ENCODE measurements at places on chromosomes 1 and 21.
A peak's percentile ranks its signal among the peaks of the same experiment; 100 is the strongest.

DNA sequence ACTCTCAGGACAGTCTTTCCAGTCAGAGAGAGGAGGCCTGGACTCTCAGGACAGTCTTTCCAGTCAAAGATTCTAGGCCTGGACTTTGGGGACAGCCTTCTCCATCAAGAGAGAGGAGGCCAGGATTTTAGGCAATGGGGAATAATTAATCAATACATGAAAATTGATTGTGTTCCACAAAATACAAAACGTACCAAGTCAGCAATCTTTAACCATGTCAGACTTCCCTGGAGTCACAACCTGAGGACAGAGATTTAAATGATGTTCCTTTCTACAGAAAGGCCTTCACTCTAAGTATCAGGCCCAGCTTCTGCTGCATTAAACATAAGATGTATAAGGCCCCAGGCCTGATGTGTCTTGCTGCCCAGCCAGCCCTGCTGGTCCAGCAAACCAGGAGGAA lies 27.0 kb upstream of the GPR157 start:
- no peak for DNase-seq

- DNase-seq: no peak
Measured at GRCh38 chr1:13469343-13469742, 44.5 kb downstream of the LRRC38 start.

DNA sequence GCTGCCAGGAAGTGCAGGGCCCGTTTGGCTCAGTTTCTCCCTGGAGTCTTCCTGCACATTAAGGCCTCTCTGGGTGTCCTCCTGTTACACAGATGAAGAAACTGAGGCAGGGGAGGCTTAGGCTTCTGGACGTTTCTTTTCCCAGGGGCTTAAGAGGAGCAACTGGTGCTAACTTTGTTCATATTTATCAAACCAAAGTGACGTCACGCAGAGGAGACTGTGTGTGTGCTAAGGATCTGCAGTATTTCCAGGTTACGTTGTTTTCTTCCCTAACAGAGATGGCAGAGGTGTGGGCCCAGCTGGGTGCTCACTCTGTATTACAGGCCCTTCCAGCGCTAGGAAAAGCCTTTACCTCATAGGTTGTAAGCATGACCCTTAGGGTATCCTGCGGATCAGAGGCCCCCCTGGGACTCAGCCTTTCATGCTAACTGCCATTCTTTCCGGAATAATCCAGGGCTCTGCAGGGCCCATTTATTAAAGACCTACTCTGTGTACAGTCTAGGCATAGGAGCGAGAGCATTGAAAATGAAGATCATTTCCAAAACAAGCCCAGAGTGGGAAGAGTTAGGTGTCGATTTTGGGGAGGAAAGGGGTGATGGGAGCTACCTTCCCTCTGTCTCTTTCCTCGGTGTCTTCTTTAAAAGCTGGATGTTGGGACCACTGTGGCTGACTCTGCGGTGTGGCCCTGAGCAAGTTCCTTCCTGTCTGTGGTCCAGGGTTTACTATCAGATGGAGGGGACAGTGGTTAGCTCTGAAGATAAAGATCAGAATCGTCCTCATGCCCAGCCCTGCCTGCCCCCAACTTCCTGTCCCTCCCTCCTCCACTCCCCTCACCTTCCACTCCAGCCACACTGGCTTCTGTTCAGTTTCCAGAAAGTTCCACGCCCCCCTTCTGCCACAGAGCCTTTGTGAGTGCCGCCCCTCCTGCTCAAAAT lies 4.6 kb downstream of the AGTRAP start:
- no peak for DNase-seq

- DNase-seq: no peak
Measured at GRCh38 chr1:21246905-21247642, 43.2 kb downstream of the ECE1 start.

DNA sequence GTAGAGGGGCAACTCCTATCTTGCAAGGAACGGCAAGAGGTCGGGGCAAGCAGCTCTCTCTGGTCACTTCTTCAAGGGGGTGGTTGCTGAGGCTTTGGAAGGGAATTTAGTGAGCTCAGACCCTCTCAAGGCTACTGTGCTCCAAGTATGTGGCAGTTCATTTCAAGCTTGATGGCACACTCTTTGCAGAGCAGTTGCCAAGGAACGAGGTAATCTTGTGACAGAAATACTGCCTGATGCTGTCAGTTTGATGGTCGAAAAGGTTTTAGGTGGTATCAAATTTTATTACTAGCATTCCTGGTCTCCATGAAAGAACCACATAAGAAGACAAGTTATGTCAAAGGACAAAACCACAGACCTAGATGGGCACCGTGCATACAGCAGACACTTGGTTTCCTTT lies 13.1 kb downstream of the CFAP298 start:
- DNase-seq: no peak

GRCh38 chr21:32613436-32614043 lies 1.4 kb upstream of the CFAP298 start:
- DNase-seq: no peak

GRCh38 chr1:56477164-56478111 lies 101.9 kb downstream of the PLPP3 start:
- DNase-seq: peak; percentile 13

DNA sequence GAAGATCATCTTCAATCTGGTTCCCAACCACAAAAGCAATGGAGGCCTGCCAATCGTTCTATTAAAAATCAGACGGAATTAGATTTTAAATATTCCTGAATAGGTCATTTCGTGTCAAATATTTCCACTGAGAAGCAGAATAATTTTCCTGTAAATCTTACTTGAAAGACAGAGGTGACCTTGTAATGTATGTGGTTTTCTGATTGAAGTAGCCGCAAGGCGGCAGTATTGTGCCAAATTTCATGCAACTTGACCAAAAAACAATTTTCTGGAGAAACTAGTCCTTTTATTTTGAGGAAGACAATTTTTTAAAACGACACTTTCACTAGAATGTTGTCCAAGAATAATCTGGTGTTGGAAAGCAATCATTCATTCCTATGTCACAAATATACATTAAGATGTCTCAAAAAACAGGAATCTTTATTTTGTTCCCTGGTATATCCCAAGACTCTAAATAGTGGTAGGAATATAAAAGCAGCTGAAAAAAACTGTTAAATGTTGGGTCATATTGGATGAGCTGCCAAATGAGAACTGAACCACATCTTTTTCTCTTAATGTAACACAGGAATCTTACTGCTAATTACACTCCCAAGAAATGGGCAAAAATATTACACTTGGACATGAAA lies 33.6 kb downstream of the SPAG17 start:
- DNase-seq: no peak

- no peak for DNase-seq
Measured at GRCh38 chr21:37462087-37462861, 95.7 kb downstream of the DYRK1A start.

DNA sequence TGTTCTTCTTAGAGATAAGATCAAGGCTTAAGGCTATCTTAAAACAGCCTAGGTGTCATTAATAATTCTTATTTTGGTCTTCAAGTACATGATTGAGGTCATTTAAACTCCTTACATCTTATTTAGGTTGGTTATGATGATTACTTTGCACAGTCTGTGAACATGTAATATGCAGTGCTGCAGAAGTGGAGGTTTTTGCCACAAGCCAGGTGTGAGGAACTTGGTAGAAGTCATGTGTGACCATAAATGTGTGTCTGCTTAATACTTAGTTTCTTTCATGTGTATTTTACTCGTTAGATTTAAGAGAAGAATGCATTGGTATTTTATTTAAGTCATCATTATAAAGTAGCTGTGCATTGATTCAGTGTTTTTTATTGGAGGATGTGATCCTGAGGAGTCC lies 10.1 kb downstream of the ATG4C start:
- DNase-seq: no peak

- DNase-seq: no peak
Measured at GRCh38 chr1:115506924-115507589, 134.7 kb upstream of the VANGL1 start.

DNA sequence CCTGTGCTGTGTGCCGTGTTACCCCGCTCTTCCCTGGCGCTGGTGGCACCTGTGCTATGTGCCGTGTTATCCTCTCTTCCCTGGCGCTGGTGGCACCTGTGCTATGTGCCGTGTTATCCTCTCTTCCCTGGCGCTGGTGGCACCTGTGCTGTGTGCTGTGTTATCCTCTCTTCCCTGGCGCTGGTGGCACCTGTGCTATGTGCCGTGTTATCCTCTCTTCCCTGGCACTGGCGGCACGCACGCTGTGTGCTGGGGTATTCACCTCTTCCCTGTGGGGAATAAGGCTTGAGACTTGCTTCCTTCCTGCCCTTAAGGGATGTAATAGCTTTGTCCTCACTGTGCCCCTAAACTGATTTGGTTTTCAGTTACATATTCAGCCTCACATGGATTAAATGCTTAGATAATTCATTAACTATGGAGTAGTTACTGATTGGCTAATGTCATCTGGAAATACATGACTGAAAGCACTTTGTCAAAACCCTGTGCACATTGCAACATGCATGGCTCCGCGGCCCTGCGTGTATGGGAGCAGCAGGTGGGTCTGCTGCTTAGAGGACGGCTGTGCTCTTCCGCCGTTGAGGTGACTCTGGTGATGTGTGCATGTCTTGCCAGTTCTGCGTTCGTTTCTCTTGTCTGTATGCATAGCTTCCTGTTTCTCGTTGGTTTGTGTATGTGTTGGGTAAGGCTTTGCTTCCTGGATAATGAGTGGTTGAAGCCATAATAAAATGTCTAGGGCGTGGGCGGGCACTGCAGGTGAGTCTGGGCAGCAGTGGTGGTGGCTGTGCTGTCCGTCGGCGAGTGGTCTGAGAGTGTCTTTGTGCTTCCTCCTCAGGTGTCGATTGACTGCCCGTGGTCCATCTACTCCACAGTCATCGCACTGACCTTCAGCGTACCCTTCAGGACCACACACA lies 17.9 kb upstream of the PWP2 start:
- no peak for DNase-seq

GRCh38 chr1:206714331-206715058 lies 29.8 kb downstream of the MAPKAPK2 start:
- DNase-seq: no peak

- no peak for DNase-seq
Measured at GRCh38 chr1:92857817-92858216, 26.0 kb downstream of the RPL5 start.
